ENCODE measurements at places on chromosomes 4 and X.

DNA sequence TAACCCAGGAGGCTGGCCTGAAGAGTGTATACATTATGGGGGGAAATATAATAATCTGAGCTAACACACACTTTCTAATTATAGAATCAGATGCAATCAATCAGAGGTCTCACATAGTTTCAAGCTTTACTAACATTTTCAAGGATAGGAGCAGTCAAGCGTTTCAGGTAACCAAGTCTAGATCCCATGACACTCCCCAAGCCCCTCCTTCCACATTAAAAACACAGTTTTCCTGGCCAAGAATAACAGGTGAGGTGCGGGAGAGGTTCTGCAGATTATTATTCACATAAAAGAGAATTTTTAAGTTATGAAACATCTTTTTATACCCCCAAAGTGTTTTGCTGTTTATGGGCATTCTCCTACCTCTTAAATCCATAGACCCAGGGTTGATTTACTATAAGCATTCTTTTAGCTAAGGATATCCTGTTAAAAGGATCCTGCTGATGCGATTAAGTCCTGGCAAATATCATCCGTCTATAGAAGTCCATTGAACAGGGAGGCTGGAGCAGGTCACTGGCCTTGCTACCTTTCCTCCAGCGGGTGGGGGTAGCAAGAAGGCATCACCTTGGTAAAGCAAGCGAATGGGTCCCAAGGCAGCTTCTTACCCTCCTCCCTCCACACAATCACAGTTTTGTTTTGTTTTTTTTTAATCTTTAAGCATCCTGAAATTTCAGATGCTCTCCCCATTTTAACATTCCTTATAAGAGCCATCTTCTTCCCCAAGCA is 104.7 kb upstream of the GPM6A start:
- no peaks in the 10 kb centered on the region for H3K4me1 ChIP-seq
- H3K27me3 ChIP-seq: no peaks in the 10 kb centered on the region
- no peak overlapping the region for H3K4me3 ChIP-seq

- peaks cover 5% of the 10 kb centered on the region for H3K4me1 ChIP-seq
- no peaks in the 10 kb centered on the region for H3K27me3 ChIP-seq
- no peak overlapping the region for H3K4me3 ChIP-seq
- peaks cover 75% of the 10 kb centered on the region for H3K36me3 ChIP-seq
- no peak for DNase-seq
Observed at GRCh38 chr4:25779021-25779420, 83.8 kb downstream of the SEL1L3 start.

GRCh38 chr4:73335679-73336078 is 68.4 kb upstream of the ALB start:
- no peak for DNase-seq
- no peak overlapping the region for H3K4me3 ChIP-seq
- H3K27me3 ChIP-seq: peaks cover 8% of the 10 kb centered on the region
- H3K4me1 ChIP-seq: no peaks in the 10 kb centered on the region
- no peak overlapping the region for H3K27ac ChIP-seq

- H3K27ac ChIP-seq: no peak within 1 kb of the TSS
- peaks cover 15% of the 10 kb centered on the region for H3K4me1 ChIP-seq
- no peaks in the 10 kb centered on the region for H3K36me3 ChIP-seq
- peak within 1 kb of the TSS; percentile 68 for H3K4me3 ChIP-seq
- H3K27me3 ChIP-seq: peaks cover 49% of the 10 kb centered on the region
Observed at GRCh38 chr4:118888666-118889311, at the start of gene SYNPO2. SYNPO2 (plus strand) TSS chr4:118888854; CDS start chr4:118889037, 183 bp downstream.

DNA sequence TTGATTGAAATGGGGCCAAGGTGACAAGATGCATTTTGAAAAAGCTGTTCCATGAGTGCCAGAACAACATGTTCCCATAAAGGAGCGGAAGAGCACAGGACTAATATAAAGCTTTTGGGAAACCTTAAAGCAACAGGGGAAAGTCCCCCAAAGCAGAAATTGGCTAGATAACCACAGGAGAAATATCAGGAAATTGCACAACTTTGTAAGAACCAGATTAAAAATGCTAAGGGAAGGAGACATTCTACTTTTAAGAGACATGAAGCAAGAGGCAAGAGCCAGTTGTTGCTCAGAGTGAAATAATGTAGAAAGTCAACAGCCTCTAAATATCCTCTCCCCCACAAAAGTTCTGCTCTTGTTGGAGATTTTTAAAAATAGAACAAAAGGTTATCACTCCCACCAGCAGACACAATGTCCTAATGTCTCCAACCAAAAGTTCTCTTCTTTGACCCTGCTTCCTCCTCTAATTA is 85.2 kb upstream of the LNX1 start:
- no peak overlapping the region for H3K27ac ChIP-seq
- H3K4me1 ChIP-seq: no peaks in the 10 kb centered on the region
- DNase-seq: no peak
- no peaks in the 10 kb centered on the region for H3K27me3 ChIP-seq
- no peaks in the 10 kb centered on the region for H3K36me3 ChIP-seq
- no peak overlapping the region for H3K4me3 ChIP-seq

- H3K36me3 ChIP-seq: no peaks in the 10 kb centered on the region
- H3K27me3 ChIP-seq: no peaks in the 10 kb centered on the region
- DNase-seq: no peak
Observed at GRCh38 chr4:10743357-10743756, 58.8 kb upstream of the CLNK start.

DNA sequence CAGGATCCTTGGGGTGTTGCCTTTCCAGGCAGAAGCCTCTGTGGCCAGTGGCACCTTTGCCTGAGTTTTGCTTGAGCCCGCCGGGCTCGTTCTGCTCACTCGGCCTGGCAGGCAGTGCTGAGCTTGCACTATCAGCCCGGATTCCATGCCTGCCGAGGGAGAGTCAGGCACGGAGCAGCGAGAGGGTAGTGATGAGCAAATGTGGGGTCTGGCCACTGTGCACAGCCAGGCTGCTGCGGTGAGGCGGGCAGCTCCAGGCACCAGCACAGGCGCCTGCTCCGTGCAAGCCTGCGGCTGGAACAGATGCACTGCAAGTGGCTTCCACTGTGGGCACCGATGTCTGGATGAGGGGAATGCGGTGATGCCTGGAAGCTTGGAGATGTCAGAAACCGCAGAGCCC is 619.2 kb downstream of the RAPGEF2 start:
- H3K36me3 ChIP-seq: no peaks in the 10 kb centered on the region
- DNase-seq: no peak
- no peaks in the 10 kb centered on the region for H3K4me1 ChIP-seq
- no peaks in the 10 kb centered on the region for H3K27me3 ChIP-seq
- H3K4me3 ChIP-seq: no peak overlapping the region
- H3K27ac ChIP-seq: no peak overlapping the region

DNA sequence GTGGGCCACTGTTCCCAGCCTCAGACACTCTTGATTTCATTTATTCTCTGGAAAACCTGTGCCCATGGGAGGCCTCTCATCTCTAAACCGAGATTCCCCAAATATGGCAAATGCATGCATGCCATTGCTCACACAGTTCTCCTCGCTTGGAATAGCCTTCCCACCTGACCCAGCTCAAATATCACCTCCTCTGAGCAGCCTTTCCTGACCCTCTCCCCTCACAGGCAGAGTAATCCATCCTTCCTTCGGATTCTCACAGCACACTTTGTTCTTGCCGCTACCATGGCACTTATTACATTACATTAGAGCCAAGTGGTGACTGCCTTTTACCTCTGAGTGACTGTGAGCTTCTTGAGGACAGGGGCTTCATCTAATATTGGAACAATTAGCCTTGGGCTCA is 209.5 kb downstream of the HS6ST2 start:
- no peak overlapping the region for H3K4me3 ChIP-seq
- peaks cover 24% of the 10 kb centered on the region for H3K4me1 ChIP-seq
- peaks cover 14% of the 10 kb centered on the region for H3K27me3 ChIP-seq
- H3K36me3 ChIP-seq: no peaks in the 10 kb centered on the region
- H3K27ac ChIP-seq: no peak overlapping the region

DNA sequence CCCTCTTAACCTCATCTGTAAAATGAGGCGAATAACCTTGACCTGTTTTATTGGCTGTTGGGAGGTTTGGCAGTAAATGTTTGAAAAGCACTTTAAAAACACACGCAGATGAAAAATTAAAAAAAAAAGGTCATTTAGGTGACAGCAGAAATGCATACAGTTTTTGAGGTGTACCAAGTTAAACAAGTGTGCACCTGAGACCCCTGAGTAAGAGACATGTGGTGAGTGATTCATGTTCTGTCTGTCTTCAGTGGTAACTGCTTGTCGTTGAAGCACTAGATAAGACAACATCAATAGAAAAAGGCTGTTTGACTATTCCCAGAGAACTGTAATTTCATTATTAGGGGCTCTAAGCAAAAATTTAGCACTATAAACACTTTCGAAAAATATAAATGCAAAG is 608.4 kb upstream of the PITX2 start:
- no peaks in the 10 kb centered on the region for H3K27me3 ChIP-seq
- H3K4me1 ChIP-seq: no peaks in the 10 kb centered on the region
- H3K36me3 ChIP-seq: no peaks in the 10 kb centered on the region
- H3K27ac ChIP-seq: no peak overlapping the region
- no peak overlapping the region for H3K4me3 ChIP-seq

- no peaks in the 10 kb centered on the region for H3K27me3 ChIP-seq
- no peak overlapping the region for H3K27ac ChIP-seq
- H3K4me3 ChIP-seq: no peak overlapping the region
- H3K4me1 ChIP-seq: no peaks in the 10 kb centered on the region
- H3K36me3 ChIP-seq: no peaks in the 10 kb centered on the region
Observed at GRCh38 chr4:111652236-111652635, 493.0 kb upstream of the FAM241A start.
